ENCODE measurements at places on chromosomes 5 and 9.

DNA sequence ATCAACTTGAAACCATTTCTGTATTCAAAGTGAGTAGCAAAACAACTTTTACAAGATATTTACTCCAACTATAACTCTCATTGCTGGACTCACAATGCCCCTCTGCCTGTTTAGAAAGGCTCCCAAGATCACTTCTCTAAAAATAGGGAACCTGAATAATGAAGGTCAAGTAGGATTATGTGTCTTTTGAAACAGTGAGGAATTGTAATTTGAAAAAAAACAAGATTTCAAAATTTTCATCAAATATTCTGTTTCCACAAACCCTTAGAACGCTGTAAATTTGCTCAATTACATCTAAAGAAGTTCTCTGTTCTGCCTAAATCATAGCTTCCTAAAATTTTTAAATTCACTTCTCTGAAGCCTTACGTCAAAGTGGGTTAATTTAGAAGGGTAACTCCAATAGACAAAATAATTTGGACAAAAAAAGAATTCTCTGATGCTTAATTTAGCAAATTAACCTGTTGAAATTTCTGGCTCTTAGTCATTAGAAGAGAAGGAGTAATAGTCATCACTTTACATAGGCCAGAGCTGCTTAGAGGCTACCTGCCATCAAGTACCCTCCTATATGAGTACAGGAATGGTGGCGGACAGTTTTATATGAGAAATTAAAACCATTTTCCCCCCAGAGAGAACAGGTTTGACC is 4.0 kb downstream of the ELL2 start:
- no peak for DNase-seq

DNA sequence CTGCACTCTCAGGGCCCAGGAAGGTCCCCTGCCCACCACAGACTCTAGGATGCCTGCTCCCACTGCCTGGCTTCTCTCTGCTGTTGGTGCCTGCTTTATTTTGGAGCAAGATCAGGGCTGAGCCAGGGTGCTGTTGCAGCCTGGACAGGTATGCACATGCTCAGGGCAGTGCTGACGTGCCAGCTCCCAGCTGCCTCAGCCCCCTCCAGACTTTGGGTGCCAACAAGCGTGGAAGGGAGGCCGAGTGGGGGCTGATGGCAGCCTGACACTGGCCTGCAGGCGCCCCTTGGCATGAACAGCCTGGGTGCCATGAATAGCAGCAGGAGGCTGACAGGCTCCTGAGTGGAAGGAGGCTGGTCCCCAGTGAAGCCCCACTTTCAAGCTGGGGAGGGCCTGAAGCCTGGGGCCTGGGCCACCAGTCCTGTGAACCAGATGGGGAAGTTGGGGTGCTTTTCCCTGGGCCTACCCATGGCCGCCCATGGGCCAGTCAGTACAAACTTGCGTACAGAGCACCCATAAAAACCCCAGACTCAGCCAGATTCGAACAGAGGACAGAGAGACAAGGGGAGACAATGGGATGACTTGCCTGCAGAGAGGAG is 6.8 kb downstream of the AMBP start:
- DNase-seq, result no peak

GRCh38 chr9:131179561-131180219 is 54.3 kb downstream of the NUP214 start:
- DNase-seq, result no peak

DNA sequence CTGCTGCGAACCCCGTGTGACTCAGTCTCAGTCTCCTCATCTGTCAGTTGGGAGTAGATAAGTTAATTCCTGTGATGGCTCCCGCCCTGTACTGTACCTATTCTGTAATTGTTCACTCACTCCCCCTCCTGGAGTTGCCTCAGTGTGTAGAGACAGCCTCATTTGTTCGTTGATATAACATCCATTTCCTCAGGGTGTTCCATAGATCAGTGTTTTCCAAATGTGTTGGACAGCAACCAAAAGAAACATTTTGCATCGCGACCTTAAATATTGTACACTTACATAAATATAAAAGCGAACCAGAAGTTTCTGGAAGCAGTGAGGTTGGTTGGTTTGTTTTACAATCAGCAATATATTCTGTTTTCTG is 698 bp downstream of the NFX1 start:
- no peak for DNase-seq

DNA sequence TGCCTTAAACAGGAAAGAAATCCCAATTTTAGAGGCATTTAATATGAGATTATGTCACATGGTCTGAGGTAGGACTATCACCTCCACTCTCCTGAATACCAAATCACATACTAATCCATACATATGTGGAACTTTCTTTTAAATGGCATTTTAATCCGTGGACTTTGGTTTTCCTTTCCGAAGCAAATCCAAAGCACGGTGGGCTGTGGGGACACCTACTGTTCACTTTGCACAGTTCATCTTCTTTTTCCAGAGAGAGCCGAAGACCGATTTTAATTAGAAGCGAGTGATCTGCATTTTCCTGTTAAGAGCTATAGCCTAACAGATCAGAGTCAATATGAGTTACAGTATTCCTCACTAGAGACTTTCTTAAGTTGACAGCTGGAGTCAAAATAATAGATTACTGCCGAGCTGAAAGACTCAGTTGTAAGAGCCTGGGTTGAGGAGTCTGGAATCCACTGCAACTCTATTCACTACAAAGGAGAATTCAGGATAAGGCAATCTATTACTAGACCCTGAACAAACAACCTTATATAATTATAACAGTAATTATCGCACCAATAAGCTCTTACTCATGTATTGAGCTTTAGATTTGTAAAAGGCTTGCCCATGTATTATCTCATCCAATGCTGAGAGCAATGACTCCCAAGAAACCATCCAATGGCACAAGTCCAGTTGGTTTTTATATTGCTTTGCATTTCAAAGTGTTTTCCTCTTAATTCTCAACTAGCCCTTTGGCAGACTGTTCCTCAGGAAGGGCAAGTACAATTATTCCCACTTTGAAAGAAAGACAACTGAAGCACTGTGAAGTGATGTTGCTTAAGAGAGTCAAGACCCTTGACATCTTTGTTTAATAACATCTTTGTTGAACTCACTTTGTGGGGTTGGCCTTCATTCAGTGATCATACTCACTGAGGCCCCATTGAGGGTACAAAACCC is 144.7 kb downstream of the TRPM6 start:
- DNase-seq, result no peak

- DNase-seq, result no peak
Measured at GRCh38 chr9:4221931-4222330, 77.9 kb downstream of the GLIS3 start.

DNA sequence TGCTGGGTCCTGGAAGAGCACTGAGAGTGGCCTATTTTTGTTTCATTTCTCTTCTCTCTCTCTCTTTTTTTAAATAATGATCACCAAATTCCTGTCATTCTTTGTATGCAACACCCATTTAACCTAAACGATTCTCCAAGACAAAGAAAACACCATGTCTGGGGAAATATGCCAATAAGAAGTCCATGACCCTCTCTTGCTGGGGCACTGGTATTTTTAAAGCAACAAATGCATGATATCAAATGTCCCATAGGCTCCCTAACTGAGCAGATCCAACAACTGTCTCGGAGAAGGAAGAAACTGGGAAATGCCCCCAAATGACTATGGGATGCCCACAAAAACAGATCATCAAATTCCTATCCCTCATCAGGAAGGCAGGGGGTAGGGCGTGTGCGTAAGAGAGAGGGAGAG is 567.4 kb downstream of the CCDC171 start:
- DNase-seq, result peak; percentile 44

DNA sequence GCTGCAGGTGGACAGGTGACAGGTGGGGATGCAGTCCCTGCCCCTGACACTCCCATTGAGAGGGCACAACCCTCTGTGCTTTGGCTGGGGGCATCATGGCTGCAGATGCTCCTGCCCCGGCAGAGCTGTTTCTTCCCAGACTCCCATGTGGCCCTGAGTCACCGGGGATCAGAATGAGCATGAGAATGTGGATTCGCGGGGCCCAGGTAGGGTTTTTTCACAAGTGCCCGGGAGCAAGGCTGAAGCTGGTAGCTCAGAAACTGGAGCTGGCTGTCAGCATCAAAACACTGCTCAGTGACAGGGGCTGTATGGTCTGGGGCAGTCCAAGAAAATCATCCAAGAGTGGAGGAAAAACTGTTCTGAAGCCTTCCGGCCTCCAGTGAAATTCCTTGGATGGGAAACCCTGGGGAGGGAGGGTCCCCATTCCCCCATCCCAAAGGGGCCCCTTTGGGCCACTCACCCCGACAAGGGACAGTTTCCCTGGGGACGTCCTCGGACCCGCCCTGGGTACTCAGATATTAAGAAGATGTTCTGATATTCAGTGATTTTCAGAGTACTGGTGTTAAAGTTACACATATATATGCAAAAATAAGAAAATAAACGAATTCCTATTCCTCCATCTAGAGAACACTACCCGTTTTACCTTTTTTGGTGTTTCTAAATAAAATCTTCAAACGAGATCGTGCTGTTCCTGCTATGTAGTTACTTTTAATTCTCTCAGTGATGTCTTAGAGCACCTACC is 120.1 kb upstream of the LPCAT1 start:
- DNase-seq, result no peak

DNA sequence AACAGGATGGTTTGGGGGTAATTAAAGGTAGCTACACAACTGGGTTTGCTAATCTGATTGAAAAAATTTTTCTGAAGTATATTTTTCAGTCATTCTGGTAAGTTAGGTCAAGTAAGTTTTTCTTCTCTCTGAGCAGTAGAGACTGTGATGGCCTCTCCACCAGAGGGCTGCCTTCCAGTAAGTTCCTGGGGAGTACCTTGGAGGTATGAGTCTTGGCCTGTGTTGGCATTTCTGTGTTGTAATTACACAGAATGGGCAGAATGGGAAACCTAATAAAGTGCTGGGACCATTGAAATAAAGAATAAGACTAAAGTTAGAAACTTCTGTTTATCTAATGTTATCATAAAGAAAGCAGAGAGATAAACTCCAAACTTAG is 430.8 kb downstream of the ARHGEF28 start:
- no peak for DNase-seq

GRCh38 chr5:1027631-1028441 is 19.2 kb downstream of the NKD2 start:
- no peak for DNase-seq

GRCh38 chr5:170721681-170722080 is 61.8 kb upstream of the GABRP start:
- no peak for DNase-seq

DNA sequence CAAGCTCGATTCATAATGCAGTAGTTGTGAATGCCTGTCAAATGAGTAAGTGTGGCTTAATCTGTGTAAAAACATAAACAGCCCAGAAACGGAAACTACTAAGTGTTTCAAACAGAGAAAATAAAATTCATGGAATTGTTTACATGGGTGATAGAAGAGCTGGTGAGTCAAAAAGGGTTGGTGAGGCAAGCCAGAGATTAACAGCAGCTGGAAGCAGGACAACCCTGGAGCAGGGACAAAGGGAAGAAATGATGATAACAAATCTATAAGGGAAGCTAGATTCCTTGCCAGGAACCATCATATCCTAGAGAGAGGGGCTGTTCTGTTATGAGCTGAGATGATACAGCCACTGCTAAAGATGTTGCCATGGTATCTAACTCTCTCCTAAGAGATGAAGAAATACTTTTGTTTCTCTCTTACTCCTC is 18.0 kb upstream of the PRR16 start:
- DNase-seq, result no peak

- DNase-seq, result no peak
Measured at GRCh38 chr9:8106362-8106761, 306.8 kb upstream of the DMAC1 start.

DNA sequence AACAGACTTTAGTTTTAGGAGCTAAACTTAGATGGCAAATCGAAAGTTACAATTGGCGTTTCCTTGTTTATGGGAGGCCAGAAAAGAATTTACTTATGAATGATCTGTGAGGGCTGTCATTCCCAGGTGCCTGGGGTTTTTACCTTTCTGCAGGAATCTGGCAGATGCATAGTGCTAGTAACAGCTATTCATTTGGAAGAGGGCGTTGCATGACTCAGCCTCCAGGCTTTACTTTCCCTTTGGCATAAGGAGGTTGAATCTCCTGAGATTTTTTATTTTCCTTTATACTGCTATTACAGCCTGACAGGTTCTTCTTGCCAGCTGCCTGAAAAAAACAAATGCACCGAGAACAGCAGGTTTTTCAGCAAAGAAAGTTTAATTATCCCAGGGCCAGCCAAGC is 30.0 kb downstream of the CARD6 start:
- DNase-seq, result no peak

GRCh38 chr9:133948561-133949485 is 43.3 kb downstream of the VAV2 start:
- no peak for DNase-seq
